GM23248 (cell line): ENCODE measurements at places on chromosomes 6 and 20.
A peak's percentile ranks its signal among the peaks of the same experiment; 100 is the strongest.

- peak; percentile 35 for DNase-seq
These were observed 10.4 kb upstream of the GCNT2 start for GRCh38 chr6:10510592-10511367.

DNA sequence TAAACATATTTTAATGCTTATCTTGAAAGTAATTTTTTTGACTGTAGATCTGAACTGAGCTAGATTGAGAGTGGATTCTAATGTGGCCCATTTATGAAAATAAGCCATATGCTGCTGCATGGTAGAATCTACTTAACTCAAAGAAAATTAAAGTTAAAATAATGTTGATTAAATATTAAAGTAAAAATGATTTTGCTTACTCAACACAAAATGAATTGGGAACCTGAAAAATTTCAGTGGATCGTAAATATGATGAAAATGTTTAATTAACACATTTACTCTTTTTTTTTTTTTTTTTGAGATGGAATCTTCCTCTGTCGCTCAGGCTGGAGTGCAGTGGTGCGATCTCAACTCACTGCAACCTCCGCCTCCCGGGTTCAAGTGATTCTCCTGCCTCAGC lies 144.5 kb upstream of the HMGN3 start:
- no peak for DNase-seq

DNA sequence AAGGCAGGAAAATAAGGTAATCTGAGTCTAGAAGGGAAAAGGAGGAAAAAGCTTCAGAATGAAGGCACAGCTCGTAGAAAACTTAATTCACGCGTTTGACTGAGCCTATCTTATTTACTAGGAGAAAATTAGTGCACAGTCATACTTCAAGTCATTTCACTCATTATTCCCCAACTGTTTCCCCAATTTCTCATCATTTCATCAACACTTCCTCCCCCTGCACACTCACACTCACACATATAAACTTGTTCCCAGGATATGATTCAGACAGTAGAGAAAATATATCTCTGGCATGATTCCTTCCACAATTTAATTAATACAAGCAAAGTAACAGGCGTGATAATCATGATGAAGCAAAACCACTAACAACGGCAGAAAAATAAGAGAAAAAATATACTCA lies 94.5 kb upstream of the F13A1 start:
- no peak for DNase-seq

GRCh38 chr20:57902473-57902872 lies 192.7 kb upstream of the PMEPA1 start:
- peak; percentile 85 for DNase-seq

- DNase-seq: peak; percentile 65
These were observed 78.0 kb downstream of the DLGAP4 start for GRCh38 chr20:36384022-36384619.

DNA sequence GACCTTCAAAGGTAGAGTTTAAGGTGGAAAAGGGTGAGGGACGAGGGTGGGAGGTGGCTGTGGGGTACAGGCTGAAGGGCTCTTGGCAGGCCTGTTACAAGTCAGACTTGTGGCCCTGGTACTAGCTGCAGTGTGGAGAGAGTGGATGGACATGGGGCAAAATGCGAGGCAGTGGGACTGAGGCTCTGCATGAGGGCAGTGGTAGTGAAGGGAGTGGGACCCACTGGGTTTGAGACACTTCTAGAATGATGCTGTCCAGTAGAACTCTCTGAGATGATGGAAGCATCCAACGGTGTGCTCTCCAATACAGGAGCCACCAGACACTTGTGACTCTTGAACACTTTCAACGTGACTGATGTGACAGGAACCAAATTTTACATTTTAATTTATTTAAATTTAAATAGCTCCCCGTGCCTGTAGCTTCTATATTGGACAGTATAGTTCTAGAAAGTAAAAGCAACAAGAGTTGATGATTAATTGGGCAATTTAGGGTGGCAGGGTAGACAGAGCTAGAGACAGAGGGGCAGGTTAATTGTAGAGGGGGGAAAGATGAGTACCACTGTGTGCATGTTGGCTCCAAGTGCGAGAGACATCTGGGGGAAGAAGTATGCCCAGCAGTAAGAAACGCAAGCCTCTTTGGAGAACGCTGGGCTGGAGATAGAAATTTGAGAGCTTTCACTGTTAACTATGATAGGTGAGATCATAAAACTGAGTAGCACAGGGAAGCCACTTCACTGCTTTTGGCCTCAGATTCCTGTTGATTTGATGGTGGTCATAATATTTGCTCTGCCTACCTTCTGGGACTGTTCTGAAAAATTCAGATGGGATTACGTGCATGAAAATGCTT lies 77.5 kb downstream of the TXNDC5 start:
- DNase-seq: no peak

- DNase-seq: peak; percentile 48
These were observed 62.2 kb upstream of the FABP7 start for GRCh38 chr6:122717350-122717749.

GRCh38 chr20:16175322-16175961 lies 397.8 kb downstream of the KIF16B start:
- DNase-seq: no peak

- peak; percentile 68 for DNase-seq
These were observed 72.4 kb upstream of the TMEM181 start for GRCh38 chr6:158487495-158487894.

DNA sequence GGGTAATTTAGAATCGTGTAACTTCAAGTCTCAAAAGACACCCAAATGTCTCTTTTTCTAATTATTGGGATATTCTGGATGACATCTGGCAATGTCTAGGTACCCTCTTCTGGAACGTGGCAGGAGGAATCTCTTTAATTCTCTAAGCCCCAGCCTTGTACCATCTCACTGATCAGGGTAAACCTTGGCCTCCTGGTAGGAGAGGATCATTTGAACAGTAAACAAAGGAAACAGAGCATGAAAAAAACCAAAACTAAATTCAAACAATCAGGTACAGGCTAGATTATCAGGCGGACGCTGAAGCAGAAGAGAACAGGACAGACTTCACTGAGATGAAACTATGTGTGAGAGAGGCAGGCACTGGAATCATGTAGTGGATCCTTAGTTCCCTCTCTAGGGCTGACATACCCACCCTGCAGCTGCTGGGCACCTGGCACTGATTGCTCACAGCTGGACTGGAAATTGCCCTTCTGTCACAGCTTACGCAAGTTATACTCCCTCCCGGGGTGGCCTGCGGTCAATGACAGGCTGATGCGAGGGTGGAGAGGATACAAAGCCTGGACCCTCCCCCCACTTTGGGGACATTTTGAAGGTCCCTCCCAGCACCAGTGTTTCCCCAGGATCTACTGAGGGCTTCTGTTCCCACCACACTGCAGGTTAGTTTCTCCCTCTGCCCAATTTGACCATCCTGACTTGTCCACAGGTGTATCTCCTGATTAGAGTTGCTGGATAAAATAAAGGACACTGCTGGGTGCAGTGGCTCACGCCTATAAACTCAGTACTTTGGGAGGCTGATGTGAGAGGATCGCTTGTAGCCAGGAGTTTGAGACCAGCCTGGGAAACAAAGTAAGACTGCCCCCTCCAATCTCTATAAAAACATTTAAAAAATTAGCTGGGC lies 20.6 kb upstream of the ZBTB24 start:
- DNase-seq: no peak

DNA sequence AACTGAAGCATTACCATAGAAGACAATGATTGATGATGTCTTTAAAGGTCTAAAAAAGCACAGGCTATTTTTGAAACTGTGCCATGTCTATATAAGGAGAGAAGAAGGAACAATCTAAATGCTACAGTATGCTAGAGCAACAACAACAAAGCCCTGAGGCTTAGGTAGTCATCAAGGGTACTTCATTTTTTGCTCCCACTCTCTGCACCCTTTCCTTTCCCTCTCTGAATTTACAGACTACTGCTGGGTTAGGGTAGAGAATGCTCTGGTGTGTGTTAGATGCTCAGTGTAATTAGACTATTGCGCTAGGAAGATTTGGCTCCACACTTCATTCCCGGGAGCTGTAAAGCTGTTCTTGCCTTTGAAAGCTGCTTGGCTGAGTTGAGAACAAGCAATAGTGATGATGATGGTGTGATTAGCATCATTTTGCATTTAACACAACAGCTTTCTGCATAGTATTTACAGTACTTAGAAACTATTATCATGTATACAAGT lies 1262.5 kb upstream of the CITED2 start:
- no peak for DNase-seq

DNA sequence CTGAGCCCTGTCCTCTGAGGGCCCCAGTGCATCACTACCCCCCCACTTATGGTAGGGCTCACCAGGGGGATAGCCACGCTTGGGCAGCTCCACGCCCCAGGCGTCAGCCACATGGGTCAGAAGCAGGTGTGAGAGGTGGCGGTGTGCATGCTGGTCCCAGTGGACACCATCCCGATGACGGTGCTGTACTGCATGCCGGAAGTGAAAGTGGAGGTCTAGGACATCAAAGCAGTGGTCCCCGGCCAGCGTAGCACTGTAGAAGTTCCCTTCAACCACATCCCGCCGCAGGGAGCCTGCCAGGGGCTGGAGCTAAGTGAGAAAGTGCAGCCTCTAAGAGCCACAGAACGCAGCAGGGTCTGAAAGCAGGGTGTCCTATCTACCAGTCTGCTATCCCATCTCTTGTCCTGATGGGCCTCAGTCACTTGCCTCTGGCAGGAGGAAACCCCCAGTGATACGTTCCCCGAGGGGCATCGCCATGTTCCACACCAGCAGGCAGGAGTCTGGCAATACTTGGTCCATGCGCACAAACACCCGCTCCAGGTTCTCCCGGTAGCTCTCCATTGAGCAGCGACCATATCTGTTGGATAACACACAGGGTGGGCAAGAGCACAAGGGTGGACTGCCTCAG lies 2.2 kb downstream of the PCED1A start:
- no peak for DNase-seq

DNA sequence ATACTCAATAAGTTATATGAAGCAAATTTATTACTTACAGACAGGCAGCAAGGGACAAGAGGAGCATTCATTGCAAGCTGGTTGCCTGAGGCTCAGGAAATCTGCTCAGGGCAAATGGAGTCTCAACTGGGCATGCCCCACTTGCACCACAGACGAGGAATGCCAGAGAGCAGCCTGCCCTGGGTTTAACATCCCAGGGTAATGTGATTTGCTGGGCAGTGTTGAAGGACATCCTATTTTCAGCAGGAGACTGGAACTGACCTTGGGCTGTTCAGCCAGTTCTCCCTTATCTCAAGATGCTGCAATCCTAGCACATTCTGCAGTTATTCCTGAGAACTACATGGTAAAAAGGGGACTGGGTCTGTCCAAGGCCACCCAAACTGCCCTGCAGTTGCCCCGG lies 3.8 kb upstream of the ENTPD6 start:
- no peak for DNase-seq

GRCh38 chr6:24225838-24226237 lies 99.8 kb downstream of the NRSN1 start:
- DNase-seq: no peak

GRCh38 chr20:50850721-50851286 lies 55.9 kb downstream of the BCAS4 start:
- no peak for DNase-seq

DNA sequence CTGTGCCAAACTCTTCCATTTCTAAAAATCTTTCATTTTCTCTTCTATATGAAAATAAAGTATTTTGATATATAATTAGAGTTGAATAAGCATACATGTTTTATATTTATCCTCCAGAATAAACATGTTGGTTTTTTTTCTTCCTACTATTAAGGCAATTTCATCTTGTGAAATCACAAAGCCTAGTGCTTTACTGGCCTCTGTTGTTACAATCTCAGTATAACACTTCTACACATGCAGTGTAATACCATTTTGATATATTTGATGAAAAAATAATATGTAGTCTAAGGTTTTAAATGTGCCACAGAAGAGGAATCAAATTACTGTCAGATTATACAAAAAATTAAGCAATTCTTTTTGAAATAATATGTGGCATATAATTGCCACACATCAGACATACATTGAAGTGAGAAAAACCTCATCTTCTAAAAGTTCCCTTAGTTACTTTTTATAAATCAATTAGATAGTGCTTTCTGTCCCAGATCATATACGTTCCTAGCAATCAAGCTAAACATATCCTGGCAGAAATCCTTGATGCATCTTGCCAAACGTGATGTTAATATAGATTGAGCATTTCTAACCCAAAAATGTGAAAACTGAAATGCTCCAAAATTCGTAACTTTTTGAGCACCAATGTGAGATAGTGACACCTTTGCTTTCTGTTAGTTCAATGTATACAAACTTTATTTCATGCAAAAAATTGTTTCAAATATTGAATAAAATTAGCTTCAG lies 225.1 kb upstream of the MANEA start:
- DNase-seq: no peak

DNA sequence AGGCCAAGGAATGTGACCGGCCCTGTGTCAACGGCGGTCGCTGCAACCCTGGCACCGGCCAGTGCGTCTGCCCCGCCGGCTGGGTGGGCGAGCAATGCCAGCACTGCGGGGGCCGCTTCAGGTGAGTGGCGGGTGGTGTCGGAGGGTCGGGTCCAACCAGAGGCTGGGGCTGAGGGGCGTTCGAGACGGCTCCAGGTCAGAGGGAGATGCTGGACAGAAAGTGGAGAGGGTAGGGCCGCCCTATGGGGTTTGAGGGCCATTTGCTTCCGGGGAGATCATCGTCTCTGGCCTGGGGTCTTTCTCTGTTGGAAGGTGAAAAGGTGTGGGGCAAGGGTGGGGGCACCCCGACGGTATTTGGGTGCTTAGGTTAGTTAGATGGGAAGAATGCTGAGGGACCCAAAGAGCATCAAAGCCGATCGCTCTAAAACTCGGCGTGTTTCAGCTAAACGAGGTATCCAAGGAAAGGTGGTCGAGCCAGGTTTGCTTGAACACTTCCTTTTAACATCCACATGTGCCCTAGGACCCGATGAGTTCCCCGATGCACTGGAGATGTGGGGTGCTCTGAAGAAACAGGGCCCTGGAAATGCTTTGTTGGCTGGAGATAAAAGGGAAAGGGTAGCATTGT lies 691 bp downstream of the ATRN start:
- DNase-seq: peak; percentile 18

DNA sequence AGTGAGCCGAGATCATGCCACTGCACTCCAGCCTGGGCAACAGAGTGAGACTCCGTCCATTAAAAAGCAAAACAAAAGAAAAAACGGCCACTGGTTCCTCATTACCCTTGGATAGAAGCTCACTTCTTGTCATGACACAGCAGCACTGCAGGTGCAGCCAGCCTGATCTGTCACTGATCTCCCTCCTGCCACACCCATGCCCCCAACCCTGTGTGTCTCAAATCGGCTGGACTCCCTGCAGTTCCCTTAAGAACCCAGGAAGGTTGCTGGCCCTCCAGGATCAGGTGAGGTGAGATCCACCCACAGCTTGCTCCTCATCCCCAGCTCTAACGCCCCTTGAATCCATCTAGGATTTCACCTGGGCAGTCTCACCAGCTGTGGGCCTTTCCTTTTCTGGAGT lies 26.3 kb upstream of the NNAT start:
- DNase-seq: no peak

GRCh38 chr6:143149771-143150170 lies 89.1 kb downstream of the AIG1 start:
- DNase-seq: peak; percentile 91
